Stimulated activated naive CD4-positive, alpha-beta T cell treated with Interleukin-2 at 50 U/mL for 16 hours (primary cell): ENCODE measurements at places on chromosomes 3 and 15.

- no peak for DNase-seq
Observed at GRCh38 chr3:157618075-157618760, 115.0 kb upstream of the VEPH1 start.

GRCh38 chr3:196661400-196661799, 21.9 kb downstream of the NRROS start:
- no peak for DNase-seq

DNA sequence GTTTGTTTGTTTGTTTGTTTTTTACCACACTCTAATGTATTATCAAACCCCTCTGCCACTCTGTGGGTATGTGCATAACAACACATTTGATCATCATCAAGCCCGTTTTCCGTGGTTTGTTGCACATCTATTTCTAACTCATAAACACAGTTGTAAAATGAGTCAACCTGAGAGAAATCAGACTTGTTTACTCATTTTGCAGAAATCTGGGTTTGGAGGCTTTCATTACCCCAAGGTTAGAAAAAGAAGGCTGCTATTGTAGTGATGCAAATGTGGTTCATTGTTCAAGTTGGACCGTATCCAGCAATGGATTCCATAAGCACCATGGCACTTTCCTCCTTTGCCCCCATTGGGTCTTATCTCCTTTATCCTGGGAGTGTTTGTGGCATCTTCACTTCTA, 353.2 kb upstream of the SOX2 start:
- DNase-seq = no peak

DNA sequence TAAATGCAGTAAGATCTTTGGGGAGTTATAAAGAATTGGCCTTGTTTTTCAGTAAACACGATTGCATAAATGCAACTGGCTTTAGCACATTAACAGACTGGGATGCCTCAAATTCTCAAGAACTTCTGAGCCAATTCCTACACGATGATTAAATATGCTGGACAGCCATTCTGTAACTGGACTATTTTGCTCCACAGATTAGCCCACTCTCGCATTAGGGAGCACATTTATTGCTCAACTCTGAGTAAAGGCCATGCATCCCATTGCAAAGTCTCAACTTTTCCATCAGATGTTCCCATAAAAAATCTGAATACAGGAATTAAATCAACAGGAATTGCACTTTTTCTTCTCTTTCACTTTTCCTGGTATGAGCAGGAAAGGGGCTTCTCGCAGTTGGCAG, 66.7 kb upstream of the PRICKLE2 start:
- no peak for DNase-seq

GRCh38 chr3:127674790-127675189, 2.0 kb downstream of the ABTB1 start:
- DNase-seq = no peak

- DNase-seq = no peak
Observed at GRCh38 chr3:172313671-172314070, 134.6 kb downstream of the GHSR start.

DNA sequence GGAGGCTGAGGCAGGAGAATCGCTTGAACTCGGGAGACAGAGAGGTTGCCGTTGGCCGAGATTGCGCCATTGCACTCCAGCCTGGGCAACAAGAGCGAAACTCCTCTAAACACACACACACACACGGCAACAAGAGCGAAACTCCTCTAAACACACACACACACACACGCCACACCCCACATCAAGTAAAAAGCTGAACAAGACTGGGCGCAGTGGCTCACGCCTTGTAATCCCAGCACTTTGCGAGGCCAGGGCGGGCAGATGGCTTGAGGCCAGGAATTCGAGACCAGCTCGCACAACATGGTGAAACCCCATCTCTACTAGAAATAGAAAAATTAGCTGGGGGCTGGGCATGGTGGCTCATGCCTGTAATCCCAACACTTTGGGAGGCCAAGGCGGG, 49.0 kb downstream of the HOMER2 start:
- no peak for DNase-seq

DNA sequence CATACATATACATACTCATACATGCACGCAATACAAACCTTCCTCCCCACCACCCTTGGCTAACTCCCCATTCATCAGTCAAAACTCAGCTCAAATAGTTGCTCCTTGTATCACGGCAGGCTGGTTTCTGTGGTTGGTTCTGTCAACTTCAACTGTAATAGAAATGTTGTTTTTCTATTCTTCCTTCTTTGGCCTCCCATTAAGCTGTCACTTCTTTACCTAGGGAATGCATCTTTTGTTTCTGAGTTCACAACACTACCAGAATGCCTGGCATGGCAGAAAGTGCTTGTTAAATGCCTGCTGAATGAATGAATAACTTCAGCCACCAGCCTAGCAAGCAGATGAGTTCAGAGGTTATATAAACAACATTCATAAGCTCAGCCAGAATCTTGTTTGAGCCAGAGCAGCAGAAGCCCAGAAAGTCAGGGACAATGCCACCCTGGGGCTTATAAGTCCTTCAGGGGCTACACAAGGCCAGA, 63.1 kb downstream of the B3GALNT1 start:
- no peak for DNase-seq

GRCh38 chr15:82894971-82895520, 57.5 kb downstream of the HOMER2 start:
- DNase-seq = no peak

DNA sequence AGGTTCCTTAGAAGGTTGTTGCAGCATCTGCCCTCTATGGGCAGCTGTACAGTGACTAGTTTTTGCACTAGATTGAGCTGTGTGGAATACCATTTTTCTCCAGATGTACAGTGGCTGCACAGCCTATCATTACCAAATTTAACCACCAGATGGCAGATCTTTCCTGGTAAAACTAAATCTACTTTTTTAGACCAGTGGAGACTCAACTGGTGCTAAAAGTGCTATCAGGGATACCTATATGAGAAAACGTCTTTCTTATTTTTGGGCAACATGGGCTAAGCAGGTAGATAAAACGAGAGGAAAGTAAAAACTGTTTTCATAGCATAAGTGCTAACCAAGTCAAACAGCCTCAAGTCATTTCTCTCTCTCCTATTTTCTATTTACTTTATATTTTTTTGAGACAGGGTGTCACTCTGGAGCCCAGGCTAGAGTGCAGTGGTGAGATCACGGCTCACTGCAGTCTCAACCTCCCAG, 21.2 kb downstream of the IGSF10 start:
- no peak for DNase-seq

GRCh38 chr3:60277361-60277800, 973.9 kb downstream of the FHIT start:
- no peak for DNase-seq
